ENCODE measurements at places on chromosomes 3 and 15.

DNA sequence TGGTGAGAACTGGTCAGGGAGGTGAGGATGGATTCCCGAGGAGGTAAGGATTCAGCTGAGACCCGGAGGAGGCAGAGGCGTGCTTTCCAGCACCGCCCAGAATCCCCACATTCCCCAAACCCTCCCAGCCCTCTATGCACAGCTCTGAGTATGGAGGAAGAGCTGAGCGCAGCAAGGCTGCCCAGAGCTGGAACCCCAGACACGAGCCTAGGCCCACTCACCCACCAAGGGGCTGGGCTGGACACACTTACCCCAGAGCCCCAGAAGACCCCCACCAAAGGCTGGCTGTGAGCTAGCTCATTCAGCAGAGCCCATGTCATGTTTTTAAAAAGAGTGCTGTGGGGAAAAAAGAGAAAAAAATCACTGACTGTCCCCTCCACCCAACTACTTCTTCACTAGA is 271.5 kb downstream of the XXYLT1 start:
- DNase-seq: no peak

DNA sequence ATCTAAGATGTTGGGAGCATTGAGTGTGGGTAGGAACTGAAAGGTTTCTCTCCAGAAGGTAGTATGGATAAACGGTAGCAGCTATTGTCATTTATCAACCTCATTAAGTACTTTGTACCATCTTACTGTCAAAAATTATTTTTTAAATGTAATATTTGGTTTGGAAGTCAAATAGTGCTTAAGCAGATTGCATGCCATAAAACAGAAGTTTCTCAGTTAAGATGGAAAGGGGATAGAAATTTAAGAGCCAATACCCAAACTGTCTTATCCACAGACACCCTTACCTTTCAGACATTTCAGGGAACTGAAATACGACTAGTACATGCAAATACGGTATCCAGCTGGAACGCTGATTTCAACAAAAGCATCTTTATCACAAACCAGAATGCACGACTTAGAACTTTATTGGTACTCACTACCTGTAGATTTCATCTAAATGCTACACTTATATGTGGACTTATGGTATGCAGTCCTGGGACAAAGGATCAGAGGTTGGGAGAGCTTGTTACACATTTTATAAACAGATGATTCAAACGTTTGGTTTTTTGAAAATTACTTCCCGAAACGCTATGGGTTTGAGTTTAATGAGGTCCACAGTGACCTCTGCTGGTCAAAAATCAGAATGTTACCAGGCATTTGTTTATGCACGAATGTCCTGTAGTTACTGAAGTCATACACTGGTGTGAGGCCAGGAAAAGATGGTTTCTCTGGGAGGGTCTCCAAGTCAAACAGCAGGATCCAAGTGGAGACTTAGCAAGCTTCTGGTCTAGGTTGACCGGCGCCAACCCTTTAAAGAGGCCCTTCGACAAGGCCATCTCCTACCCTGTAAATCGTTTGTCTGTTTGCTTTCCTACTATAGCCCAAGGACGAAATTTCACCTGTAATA is 45.7 kb upstream of the DUT start:
- DNase-seq: peak; percentile 74

DNA sequence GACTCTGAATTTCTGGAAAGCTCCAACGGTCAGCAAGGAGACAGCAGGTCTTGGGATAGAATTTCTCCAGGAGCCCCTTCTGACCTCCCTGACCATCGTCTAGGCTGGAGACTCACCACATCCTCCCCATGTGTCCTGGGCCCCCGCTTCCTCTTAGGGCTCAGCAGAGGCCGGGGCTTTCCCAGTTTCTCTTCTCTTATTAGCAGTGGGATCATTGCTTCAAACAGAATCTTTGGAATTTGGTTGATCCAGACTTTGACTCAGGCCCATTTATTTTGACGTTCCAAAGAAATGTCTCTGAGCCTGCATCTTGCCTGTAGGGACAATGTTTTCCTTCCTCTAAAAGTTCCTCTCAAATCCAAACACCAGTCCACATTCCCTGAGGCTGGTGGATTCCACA is 38.4 kb upstream of the SLC6A6 start:
- peak; percentile 47 for DNase-seq

DNA sequence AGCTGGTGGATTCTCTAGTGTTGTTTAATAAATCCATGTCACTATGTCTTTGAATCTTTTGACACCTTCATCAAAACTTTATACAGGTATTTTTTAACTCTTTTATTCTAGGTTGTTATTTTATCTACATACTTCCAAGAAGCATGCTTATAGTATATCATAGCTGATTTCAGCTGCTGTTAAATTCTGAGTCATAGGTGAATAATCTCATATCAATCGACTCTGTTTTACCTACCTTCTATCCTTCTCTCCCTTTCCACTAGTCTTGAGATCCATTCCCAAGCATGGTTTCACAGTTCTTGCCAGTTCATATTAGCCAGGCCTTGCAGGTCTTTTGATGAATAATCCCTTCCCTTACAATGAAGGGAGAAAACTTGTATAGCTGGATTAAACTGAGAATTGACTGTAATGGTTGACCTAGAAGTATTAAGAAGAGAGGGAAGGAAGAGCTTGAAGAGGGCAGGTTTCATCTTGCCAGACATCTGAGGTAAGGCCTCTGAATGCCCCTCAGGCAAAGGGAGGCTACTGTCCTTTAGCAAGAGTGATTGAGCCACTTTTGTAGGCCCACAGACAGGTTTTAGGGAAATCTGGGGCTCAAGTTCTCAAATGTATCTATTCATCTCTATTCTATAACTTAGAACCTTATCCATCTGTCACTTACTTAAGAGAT is 146.4 kb downstream of the EPHA6 start:
- no peak for DNase-seq

DNA sequence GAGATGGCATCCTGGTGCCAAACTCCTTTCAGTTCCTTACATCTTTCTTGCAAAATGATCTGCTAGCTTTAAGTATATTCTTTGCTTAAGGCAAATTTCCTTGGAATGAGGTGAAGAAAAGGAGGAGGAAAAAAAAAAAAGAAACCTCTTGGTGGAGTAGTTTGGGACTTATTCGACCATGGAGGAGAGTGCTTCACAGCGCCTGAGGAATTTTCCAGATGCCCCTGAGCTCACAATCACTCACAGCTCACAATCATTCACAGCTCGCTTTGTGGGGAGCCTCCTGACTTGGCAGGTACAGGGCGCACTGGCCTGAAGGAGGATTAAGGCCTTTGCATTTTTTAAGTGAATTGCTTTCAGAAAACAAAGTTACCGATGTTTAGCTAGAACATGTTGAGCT is 53.9 kb downstream of the BOC start:
- DNase-seq: no peak

All from astrocyte (in vitro differentiated cells and primary cell).